ENCODE measurements at places on chromosomes 4 and X. TPM values are rescaled to one million over a fixed set of nuclear protein-coding genes. Genes with fewer than 3 reads are reported as not detected.

DNA sequence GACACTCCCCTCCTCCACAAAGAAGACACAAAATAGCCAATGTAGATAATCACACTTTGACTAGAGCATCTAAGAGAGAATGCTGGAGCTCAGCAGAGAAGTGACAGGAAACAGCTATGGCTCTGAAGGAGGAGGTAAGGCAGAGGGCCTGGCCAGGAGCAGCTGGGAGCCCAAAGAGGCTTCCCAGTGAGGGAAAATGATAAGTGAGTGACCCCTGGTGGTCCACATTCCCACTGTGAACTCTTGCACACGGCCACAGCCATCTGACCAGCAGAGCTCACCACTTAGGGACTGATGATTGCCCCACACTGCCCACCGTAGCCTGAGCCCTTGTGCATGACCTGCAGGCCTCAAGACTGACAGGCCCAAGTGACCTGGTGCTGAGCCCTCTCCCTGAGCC is 162.7 kb upstream of the GALNTL6 start:
- H3K4me1 ChIP-seq = no peaks in the 10 kb centered on the region
- H3K27ac ChIP-seq = no peak overlapping the region
- DNase-seq = peak; percentile 19

Gene BANK1
- total RNA-seq = 0.19 TPM

Gene UCP1
- total RNA-seq = 0.28 TPM

Gene MAGEB10
- total RNA-seq = not detected

Gene STS
- total RNA-seq = 0.97 TPM

Measured in neural progenitor cell (in vitro differentiated cells).